Cerebellar nuclear complex (tissue), 1 donor: ENCODE measurements at places on chromosomes 12 and 14.

DNA sequence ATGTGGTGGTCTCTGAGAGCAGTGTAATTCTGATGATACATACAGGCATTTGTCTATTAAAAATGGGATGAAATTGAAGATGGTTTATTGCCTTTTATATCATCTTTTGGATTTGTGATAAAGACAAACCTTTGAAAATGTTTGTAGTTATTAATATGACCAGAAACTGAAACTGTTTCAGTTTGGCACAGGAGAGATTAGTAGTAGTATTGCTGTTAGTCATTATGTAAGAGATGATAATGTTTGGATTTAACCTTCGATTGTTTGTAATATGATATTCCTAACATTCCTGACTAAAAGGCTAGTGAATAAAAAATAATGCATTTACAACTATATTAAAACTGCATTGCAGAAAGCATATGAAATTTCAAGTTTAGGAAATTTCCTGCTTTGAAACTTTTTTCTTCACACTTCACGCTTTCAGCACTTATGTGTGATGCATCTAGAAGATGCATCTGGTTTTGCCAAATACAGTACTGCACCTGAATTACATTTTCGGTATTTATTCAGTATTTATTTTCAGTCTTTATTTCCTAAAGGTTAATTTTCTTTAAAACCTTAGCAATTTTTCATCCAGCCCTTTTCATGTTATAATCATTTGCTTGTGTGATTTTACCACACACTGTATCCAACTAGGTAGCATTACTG lies 25.5 kb downstream of the ADIPOR2 start:
- DNase-seq = no peak

DNA sequence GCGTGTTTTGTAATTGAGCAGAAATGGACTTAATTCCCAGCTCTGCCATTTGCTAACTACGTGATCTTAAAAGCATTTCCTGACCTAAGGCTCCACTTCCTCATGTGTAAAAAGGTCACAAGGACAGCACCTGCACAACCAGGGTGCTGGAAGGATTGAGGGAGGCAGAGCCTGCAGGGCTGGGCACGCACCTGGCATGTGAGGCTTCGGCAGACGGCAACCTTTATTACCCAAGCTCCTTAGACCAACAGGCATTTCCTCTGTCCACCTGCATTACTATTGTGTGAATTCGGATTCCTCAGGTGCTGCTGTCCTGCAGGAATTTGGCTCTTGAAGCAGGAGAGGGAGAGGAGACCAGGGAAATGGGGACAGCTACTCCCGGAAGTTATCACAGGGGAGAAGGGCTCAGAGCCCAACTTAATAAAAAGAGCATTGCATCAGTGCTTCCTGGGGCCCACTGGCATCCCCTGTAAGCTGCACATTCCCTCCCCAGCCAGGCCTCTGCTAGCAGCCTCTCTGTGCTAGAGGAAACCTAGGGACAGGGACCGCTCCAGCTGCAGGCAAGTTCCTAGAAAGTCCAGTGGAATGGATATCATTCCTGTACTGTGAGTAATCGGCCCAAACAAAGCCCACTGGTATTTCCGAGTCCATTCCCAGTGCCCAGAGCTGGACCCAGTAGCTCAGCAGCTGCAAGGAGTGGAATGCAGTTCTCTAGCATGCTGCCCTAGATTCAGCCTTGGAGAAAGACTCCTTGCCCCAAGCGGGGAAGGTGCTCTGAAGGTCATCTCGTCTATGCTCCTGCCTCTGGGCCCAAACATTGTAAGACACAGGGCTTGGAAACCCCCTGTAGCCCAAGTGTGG lies 157.1 kb upstream of the CCND2 start:
- DNase-seq = no peak

- no peak for DNase-seq
Observed at GRCh38 chr12:65306366-65307168, 28.1 kb downstream of the MSRB3 start.

GRCh38 chr12:82966001-82966559 lies 279.4 kb downstream of the TMTC2 start:
- no peak for DNase-seq

DNA sequence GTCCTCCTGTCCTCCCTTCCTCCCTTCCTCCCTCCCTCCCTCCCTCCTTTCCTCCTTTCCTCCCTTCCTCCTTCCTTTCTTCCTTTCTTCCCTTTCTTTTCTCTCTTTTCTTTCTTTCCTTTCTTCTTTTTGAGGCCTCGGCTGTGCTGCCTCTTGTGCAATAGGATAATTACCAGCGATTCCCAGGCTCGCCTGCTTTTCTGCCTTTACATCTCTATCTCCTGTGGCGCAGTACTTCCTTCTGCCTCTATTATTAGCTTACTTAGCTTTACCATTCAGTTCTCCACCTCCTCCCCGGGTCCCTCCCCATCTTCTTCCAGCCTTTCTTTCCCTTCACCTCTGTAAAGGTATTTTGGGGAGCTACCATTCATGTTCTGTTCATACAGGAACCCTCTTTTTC lies 19.9 kb downstream of the ETV6 start:
- no peak for DNase-seq

- DNase-seq = no peak
Observed at GRCh38 chr12:8831116-8831515, 8.7 kb downstream of the A2ML1 start.

DNA sequence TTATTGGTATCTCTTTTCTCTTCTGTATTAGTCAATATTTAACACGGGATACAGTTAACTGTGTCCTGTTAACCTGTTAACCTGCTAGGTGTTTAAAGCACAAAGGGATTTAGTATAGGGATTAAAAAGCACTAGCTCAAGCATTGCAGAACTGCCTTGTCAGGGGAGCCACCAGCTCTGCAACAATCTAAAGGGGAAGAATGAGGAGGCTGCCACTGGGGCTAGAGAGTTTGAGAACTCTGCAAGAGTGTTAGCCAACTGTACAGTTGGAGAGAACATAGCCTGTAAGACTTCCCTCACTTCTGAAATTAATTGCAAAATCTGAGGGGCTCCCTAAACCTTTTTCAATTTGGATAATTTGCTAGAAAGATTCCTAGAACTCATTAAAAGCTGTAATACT lies 6.5 kb upstream of the VRK1 start:
- DNase-seq = no peak

- DNase-seq = no peak
Observed at GRCh38 chr12:98532687-98533304, 17.4 kb downstream of the TMPO start.

GRCh38 chr14:99626041-99626648 lies 18.8 kb upstream of the HHIPL1 start:
- no peak for DNase-seq

- DNase-seq = no peak
Observed at GRCh38 chr12:130120012-130120805, 42.1 kb upstream of the FZD10 start.

GRCh38 chr14:77458249-77458950 lies 507 bp downstream of the AHSA1 start:
- DNase-seq = no peak

DNA sequence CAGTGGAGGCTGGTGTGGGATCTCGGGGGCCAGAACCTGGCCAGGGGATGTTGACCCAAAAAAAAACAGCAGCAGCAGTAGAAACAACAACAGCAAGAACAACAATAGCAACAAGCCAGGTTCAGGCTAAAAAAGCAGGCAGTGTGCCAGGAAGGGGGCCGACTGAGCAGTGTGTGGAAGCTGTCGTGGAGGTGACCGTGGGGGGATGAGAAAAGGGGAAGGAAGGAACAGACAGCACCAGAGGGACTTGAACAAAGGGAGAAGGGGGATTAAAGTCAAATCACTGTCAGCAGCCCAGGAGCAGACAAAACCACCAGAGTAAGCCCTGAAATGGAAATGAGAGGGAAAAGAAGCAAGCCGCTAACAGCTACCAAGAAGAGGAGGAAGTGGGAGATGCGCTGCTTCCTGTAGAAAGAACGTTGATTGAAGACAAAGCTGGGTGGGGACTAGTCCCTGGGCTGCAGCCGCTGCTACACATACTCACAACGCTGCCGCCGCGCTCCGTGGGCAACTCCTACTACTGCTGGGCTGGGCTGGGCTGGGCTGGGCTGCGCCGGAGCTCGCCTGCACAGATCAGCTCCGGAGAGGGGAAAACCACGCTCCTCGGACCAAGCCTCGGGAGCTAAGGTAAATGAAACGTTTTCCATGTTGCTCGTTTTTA lies at the start of gene GNG2:
Gene GNG2, plus strand, starts transcription at position 449 of the 661 bp plus-strand sequence. CDS start 90,067 bp downstream, outside the sequence.
- DNase-seq = peak; percentile 11

- DNase-seq = no peak
Observed at GRCh38 chr12:40597133-40597532, 95.1 kb upstream of the CNTN1 start.

DNA sequence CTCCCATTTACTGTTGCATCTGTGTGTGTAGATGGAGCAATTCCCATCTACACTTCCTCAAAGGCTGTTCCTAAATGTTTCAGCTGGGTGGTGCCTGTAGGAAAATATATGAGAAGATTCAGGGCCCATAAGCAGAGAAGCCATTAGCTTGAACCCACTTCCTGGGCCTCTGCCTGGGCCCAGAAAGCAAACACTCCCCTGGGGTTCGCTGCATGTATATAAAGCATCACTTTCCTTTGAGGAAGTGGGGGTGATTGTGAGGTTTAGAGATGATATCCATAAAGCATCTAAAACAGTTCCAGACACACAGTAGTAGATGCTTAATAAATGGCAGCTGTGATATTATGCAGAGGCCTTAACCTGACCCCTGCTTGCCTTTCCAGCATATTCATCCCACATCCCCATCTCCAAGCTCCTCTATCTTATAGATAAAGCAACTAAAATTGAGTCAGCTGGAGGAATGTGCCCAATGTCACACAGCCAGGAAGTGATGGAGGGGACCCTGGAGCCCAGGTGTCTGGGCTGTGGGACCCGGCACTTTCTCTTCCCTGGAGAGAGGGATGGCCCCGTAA lies 280.0 kb upstream of the CRY1 start:
- no peak for DNase-seq

DNA sequence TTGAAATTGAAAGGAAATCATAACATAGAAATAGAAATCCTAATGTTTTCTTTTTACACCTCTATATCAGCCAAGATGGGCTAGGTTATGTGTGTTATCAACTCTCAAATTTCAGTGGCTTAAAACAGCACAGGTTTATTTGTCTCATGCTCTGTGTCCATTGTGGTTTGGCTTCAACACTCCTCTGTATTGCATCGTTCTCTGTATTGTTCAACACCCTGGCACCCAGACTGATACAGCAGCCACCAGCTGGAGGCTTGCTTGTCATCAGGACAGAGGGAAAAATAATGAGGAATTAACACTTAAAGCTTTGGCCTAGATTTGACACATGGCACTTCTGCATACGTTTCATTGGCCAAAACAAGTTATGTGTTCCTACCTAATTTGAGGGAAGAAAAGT lies 234.2 kb upstream of the ARHGAP5 start:
- no peak for DNase-seq

- no peak for DNase-seq
Observed at GRCh38 chr14:29799464-29800095, 128.1 kb downstream of the PRKD1 start.

- DNase-seq = no peak
Observed at GRCh38 chr14:51513281-51513680, 138.4 kb upstream of the FRMD6 start.

DNA sequence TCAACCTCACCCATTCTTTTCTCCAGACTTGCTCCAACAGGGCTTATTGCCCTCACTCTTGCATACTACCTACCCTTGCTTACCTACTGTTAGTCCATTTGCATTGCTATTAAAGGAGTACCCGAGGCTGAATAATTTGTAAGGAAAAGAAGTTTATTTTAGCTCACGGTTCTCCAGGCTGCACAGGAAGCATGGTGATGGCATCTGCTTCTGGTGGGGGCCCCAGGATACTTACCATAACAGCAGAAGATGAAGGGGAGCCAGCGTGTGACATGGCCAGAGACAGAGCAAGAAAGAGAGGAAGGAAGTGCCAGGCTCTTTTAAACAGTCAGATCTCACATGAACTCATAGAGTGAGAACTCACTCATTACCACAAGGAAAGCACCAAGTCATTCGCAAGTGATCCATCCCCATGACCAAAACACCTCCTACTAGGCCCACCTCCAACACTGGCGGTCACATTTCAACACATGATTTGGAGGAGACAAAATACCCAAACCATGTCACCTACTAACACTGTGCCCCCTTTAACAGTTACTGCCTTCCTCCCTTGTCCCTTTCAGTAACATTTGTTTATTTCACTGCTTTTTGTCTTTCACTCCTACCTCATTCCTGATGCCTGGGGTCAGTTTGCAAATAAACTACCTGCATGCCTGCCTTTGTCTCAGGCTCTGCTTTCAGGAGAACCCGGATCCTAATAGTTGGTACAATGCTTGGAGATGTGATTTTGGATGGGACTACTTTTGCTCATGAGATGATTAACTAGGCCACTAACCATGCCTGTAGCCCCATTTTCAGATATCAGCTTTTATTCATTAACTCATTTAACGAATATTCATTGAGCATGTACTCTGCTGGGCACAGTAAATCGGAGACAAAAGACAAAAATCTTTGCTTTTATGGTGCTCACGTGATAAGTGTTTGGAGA lies 41.6 kb upstream of the CSRP2 start:
- no peak for DNase-seq

GRCh38 chr12:25320123-25321006 lies 69.6 kb upstream of the KRAS start:
- no peak for DNase-seq

DNA sequence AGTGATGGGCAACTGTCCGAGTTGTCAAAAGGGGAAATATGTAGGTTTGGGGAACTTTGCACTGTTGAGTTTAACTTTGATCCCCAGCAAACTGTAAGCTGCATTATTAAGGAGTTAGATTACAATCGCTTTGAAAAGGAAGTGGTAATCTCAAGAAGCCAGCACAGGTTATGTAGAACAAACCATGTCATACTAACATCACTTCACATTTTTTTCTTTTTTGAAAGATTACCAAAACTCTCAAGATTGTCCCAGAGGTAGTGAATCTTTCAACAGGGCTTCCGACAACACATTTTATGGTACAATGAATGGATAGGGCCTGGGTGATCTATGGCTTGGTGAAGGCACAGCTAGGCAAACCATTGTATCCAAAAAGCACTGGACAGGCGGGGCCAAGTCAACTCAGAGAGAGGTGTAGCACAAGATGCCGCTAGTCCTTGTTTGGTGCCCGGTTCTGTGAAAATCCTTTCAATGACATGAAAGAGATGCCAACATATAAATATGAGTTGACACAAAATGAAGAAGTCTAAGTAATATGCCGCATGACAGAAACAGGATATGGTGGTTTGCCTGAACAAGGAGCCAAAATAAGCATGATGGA lies 24.3 kb upstream of the PARP11 start:
- DNase-seq = no peak

DNA sequence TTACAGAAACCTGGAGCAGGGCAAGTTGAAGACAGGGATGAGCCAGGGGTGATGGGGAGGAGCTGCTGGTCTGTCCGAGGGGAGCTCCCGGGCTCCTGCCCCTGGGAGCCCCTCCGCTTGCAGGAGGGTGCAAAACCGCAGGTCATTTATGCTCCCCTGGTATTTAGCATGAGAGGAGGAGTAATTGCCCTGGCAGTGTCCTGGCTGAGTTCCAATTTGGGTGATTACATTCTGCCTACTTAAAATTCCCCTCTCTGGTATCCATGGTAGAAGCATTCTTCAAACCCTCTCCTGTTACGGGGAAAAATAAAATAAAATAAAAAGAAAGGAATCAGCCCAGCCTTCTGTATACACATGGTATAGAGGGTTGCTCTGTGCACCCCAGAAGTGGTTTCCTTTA lies 61.7 kb upstream of the VRK1 start:
- DNase-seq = no peak

- DNase-seq = no peak
Observed at GRCh38 chr12:9649532-9649940, 20.0 kb upstream of the CLEC2D start.

GRCh38 chr12:120943482-120943881 lies 34.9 kb upstream of the HNF1A start:
- no peak for DNase-seq
